ENCODE measurements at places on chromosomes 2 and 18.

- no peak for DNase-seq
These were observed 40.6 kb upstream of the ZC3H15 start for GRCh38 chr2:186445506-186445905.

DNA sequence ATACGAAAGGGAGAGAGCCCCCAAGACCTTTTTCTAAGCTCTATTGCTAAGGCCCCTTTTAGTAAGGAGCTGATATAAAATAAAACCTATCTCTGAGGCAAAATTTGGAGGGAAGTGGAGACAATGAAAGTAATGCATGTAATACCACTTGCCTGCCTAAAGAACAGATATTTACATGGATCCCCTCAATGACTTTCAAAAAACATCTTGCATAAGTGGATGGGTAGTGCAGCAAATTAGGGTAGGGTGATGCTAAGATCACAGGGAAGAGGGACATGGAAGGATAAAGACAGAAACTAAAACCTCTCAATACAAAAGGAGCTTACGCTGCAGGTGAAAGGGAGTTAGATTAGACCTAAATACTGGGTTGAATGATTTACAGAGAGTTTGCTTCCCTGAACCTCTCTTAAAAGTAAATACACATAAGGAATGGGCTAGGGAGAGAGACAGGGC lies 1.1 kb downstream of the ZNF513 start:
- DNase-seq = no peak

DNA sequence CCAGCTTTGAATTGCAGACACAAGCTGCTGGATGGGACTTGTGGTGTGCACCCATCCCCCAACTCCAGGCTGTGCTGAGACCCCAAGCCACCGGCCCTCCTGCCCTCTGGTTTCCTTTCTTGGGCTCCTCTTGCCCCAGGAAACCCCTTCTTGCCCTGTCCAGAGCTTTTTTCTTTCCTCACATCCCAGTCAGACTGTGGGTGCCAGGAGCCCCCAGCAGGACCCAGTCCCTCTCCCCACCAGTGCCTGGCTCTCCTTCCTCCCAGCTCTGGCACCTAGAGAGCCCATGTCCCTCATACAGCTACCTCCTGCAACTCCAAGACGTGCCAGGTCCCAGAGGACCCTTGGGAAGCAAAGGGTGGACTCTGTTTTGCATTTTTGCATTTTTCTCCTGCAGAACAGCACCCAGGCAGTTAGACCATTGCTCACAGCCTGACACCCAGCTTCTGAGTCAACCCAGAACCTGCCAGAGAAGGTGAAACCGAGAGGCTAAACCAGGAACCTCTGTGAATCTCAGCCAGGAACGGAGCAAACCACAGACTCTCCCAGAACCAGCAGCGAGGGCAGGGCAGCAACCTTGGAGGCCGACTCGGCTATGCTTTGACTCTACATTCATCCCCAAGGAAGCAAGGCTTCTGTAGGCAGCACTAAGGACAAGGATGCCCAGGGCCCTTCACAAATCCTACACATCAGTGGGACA lies 221.1 kb downstream of the ANAPC1 start:
- DNase-seq = no peak

GRCh38 chr2:230798769-230799399 lies 65.9 kb upstream of the ITM2C start:
- no peak for DNase-seq

GRCh38 chr2:32068-32467 lies 14.2 kb downstream of the FAM110C start:
- DNase-seq = no peak

DNA sequence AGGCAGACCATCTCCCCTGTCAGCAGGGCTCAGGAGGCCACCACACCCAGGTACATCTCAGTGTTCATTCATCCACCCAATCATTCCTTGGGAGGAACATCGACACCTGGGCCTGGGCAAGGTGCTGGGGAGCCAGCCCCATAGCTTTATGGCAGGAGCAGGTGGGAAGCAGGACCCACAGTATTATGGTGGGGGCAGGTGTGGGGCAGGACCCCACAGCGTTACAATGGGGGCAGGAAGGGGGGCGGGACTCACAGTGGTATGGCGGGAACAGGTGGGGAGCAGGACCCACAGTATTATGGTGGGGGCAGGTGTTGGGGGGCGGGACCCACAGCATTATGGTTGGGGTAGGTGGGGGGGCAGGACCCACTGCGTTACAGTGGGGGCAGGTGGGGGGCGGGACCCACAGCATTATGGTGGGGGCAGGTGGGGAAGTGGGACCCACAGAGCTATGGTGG lies 128.9 kb upstream of the HS6ST1 start:
- DNase-seq = no peak

- DNase-seq = no peak
These were observed 279.8 kb downstream of the PLCL1 start for GRCh38 chr2:198084156-198084555.

DNA sequence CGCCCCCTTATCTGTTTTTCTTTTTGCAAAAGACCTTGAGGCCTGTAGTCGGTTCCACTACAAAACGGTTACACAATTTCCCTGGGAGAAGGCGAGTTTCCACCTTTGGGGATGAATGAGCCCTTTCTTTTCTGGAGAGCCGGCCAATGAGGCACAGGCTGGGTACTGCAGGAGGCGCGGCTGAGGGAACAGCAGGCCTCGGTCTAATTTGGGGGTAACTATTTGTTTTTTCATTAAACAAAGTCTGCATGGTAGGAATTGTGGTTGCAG lies 129.2 kb downstream of the MYCN start:
- no peak for DNase-seq

DNA sequence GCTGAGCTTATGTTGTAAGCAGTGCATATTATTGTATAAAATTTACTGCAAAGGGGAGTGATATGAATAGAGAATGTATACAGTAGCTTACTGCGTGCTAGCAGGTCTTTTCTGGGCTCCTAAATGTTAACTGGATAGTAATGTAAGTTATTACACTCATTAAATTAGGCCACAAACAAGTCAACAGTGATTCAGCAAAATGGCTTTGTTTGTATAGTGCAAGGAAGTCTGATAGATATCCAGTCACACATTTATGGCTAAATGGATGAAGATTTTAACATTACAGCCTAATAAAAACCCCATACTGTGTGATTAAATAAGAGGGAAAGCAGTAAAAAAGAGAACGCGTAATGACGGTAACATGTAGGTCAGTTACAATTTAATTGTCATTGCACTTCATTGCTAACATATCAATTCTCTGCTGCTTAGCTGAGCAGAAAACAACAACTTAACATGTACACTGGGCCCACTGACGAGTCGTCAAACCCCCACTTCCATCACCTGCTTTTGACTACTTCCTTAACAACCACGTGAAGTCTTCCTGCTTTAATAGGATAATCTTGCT lies 665.0 kb upstream of the FANCL start:
- DNase-seq = no peak

DNA sequence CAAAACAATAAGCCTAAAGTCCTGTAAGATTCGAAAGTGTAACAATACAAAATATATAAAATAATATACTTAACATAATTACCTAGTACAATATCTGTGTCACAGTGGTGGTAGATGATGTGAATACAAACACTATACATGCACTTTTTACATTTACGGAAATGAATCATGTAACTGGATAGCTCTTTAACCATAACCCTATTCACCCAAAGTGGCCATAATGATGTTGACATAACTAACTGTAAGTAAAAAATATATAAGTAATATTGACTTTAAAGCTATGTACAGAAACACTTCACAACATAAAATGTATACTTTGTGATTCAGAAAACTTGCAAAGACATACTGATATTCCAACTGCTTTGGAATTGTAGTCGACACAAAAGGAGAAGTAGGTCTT lies 616.9 kb upstream of the SLC8A1 start:
- no peak for DNase-seq

DNA sequence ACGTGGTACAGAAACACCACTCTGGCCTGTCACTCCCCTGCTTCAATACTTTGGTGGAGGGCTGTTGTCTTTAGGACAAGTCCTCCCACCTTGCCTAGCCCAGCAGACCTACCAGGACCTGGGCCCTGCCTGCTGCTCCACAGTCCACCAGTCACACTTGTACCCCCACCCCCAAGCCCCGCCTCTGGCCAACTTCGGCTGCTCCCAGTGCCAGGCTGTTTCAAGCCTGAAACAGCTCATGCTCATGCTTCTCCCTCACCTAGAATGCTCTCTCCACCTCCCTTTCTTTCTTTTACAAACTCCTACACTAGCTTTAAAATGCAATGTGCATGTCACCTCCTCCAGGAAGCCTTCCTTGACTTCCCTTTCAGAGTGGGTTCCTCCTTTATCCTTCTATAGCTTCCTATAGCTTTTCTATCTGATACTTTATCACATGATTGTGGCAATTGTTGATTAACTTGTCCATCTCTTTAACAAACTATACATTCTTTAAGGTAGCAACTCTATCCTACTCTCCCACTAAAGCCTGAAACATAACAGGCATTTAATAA lies 4.8 kb upstream of the OXER1 start:
- DNase-seq = no peak

- no peak for DNase-seq
These were observed 34.5 kb downstream of the RPL31 start for GRCh38 chr2:101036562-101036961.

- no peak for DNase-seq
These were observed 290.3 kb downstream of the C1D start for GRCh38 chr2:67772216-67773170.

DNA sequence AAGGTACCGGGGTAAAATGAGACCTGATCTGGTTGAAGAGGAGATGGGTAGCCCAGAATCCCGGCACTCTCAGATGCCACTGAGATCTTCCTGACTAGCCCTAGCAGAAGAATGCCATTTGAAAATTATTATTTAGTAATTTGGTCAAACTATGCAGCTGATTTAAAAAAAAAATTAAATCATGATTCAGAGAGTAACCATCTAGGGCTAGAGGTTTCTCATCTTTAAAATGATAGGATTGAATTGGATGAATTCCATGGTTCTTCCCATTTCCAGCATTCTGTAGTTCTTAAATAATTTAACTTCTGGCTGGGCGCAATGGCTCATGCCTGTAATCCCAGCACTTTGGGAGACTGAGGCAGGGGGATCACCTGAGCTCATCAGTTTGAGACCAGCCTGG lies 106.1 kb downstream of the MYO1B start:
- no peak for DNase-seq

- no peak for DNase-seq
These were observed 53.1 kb downstream of the ZNF521 start for GRCh38 chr18:25298853-25299274.

DNA sequence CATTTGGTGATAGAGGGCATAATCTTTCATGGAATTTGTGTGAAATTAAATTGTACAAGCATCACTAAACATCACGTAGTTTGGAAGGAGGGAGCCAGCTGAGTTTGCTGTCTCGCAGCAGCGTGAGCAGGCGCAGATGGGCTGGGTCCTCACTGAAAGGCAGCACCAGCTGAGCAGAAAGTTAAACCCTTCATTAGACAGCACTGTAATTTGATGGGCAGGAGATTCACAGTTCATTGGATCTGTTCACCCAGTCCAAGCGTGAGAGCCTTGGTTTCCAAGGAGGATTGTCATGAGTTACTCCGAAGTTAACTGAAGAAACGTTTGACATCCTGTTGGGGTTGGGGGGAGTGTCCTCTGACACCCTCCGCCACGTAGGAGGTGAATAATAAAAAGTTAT lies 89.8 kb upstream of the NFATC1 start:
- no peak for DNase-seq

DNA sequence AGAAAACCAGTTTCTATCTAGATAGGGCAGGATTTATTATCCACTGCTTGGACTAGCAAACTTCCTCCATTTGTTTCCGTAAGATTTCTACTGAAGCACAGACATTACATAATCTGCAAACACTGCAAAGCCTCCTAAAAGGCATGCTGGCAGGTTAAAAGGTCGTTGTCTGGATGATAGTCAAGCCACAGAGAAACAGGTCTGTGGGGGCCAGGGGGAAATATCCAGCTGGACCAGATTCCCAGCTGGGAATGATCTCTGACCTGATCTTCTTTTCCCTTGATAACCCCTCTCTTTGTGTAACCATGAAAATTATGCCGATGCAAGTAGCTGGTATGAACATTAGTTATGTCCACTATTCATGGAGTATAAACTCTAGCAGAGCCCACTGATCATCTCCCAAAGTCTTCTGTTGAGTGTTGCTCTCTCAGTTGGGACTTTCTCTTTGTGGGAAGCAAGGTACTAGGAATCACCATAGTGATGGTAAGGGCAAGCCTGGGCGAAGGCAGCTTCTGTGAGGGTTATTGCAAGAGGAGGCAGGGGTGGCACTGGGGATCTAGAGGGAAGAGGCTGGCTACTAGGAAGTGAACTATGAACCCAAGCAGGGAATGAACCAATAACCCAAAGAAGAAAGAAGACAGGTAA lies 61.3 kb downstream of the GDF7 start:
- DNase-seq = no peak

DNA sequence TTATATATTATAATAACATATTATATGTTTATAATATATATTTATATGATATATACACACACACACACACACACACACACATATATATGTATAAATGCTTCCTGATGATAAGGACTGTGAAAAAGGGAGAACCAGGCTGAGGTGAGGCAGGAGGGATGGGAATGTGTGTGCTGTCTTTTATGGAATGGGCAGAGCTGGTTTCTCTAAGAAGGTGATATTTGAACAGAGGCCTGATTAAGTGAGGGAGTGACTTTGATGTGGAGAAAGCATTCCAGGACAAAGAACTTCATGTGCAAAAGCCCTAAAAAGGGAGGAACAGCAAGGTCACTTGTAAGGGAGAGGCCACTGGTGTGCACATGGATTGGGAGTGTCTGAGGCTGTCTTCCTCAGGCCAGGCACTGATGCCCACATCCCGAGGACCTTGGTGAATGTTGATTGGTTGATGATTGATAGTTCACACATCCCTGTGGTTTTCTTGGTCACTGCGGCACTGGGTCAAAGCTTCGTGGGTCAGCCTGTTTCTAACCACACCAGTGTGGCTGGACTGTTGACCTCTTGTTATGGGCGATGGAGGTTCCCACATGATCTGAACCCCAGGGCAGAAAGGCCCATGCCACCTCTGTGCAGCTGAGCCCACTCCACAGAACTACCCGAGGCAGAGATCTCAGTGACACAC lies 196.9 kb downstream of the MYCN start:
- no peak for DNase-seq

DNA sequence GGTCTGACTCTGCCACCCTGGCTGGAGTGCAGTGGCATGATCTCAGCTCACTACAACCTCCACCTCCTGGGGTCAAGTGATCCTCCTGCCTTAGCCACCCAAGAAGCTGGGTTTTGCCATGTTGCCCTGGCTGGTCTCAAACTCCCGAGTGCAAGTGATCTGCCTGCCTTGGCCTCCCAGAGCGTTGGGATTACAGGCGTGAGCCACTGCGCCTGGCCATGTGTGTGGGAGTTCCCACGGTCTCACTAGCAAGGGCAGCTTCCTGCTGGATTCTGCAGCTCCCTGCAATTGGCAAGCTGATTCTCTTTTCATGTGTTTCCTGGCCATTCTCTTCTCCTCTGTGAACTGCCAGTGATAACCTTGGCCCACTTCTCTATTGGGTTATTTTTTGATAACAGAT lies 84.0 kb downstream of the USP40 start:
- no peak for DNase-seq

- DNase-seq = no peak
These were observed 205.2 kb upstream of the RGPD4 start for GRCh38 chr2:107621186-107622165.
